ENCODE measurements at places on chromosomes 6 and 20.

GRCh38 chr6:88975369-88975768, 12.0 kb upstream of the RNGTT start:
- no peak for DNase-seq

DNA sequence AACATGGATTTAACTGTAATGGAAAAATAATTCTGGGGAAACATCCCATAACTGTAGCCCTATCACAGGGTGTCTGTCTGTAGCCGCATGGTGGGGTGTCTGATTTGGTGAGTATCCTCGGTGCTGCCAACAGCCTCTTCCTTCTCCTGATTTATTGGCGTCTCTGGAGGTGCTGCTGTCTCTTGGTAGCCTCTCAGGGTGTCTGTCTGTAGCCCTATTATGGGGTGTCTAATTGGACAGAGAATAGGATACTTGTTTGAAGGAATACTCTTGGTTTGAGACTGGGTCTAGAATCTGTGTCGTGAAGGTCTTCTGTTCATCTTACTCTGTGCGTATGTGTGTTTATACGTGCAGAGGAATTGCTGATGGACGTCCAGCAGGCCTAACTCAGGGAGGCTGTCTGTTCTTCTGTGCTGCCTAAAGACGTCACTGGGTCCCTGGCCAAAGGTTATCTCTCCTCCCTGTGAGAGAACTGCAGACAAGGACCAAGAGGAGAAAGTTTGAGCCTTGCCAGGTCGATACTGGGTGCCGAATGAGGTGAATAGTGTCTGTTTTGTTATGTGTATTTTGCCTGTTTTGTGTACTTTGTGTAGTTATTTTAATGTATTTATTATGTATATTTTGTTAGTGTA, 18.9 kb upstream of the AGPAT4 start:
- no peak for DNase-seq

DNA sequence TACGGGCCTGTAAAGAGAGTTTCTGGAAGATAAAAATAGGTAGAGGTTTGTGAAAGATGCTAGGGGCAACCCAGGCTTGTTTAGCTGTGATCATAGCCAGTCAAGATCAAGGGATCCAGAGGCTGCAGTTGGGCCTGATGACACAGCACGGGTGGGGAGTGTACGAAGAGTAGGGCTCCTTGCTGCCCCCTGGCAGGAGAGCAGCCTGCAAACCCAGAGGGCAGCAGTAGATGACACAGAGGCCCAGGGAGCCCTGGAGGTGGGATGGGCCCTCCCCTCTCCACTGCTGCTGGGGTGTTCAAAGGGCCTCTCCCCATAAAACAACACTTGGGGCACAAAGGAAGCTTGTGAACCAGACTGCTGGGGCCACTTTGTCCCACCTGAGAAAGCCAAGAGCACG, 47.2 kb downstream of the VEGFA start:
- DNase-seq = peak; percentile 72

DNA sequence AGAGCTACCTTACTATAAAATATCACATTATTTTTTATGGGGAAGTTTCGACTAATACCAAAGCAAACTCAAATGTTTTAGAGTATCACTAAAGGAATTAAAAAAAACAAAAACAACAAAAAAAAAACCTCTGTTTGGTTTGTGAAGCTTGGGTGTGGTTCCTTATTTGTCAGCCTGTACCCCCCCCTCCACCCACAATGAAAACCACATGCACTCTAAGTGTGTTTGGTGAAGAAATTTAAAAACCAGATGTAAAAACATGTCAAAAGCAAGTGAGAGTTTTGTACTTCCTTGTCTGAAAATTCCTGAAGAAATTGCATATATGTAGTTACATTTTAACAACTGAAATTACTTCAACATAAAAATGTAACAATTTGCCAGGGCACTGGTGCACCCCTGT, 3.1 kb downstream of the STK38 start:
- DNase-seq = no peak

- no peak for DNase-seq
These were observed 3.9 kb downstream of the RAB22A start for GRCh38 chr20:58313396-58313795.

GRCh38 chr6:90454836-90455427, 131.9 kb downstream of the MAP3K7 start:
- no peak for DNase-seq

DNA sequence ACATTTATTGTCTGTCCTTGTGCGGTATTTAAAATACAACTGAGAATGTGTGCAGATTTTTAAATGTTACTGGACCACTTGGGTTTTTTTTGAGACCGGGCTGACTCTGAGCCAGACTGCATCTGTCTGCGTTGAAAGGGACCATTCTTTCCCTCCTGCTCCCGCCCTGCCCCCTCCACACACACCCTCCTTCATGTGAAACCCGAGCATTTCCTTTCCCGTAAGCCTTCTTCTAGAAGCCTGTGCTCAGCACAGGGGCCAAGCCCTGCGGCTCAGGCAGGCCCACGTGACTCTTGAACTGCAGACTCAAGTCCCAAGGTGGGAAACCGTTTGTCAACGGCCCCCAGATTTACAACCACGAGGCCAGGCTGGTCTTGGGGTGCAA, 82.7 kb upstream of the FOXC1 start:
- DNase-seq = no peak

DNA sequence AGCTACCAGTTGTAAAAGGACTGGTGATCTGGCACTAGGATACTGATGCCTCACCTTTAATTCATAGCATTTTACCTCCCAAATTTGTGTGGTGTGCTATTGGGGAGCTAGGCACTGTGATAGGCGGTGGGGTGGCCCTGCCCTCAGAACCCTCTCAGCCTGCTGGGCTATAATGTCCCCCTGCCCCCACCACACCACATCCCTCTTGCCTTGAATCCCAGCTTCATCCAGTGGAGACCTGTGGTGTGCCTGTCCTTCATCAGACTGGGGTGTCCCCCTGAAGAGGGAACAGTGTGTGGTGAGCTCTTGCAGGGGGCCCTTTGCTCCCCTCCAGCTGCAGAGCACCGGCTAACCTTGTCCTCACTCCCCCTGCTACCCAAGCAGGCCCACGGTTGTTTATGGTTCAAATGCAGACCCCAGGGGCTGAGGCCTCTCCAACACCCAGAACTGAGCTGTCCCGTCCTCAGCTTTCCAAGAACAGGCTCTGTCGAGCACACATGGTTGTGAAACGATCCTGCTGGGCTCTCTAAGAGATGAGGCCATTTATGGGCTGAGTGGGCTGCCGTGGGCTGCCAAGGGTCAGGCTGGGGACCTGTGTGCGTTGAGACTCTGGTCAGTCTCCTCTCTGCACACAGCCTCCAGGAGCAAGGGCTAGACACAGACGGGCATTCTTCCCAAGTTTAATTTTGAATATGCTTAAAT, 26.9 kb upstream of the VEGFA start:
- DNase-seq = no peak

DNA sequence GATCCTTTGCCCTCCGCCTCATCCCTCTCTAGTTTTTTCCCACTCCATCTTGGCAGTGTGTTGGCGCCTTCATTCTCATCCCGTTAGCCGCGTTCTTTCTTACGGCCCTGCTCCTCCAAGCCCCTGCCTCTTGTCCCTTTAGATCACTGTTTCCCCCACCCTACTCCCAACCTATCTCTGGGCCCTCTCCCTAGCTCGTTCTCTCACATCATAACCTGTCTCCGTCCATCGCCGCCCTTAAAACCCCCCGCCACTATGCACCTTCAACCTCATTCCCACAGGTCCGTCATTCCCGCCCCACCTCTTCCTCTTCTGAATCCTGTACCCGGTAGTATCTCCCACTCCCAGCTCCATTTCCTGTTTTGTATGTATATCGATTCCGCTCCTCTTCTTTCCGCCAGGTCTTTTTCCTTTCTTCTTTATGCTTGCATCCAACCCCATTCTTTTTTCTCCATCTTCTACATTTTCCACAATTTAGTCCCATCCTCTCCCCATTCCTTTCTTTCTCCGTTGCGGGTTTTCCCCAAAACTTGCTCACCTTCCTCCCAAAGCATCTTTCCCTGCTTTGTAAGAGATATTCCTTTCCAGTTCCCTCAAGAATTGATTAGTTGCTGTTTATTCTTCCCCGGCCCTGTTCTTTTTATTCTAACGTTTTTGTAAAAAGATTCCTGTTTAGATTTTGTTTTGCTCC, 671 bp downstream of the EFHC1 start:
- no peak for DNase-seq

GRCh38 chr6:137767911-137768690, 99.0 kb upstream of the TNFAIP3 start:
- no peak for DNase-seq

- DNase-seq = no peak
These were observed 46.3 kb downstream of the NINL start for GRCh38 chr20:25538838-25539665.

DNA sequence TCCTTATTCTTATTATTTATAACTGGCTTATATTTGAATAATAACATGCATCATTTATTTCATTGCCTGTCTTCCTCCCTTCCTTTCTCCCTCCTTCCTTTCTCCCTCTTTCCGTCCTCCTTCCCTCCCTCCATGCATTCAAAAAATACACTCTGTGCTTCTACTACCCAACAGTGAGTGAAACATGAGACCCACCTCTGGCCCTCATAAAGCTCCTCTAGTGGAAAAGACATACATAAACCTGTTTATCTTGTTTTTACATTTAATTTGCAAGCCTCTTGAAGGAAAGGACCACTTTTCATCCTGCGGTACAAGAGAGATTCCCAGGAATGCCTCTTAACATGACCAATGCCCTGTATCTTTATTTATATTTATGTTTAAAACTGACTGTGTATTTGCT, 21.8 kb upstream of the ISM1 start:
- no peak for DNase-seq

GRCh38 chr6:42390228-42390934, 61.3 kb downstream of the TRERF1 start:
- no peak for DNase-seq

DNA sequence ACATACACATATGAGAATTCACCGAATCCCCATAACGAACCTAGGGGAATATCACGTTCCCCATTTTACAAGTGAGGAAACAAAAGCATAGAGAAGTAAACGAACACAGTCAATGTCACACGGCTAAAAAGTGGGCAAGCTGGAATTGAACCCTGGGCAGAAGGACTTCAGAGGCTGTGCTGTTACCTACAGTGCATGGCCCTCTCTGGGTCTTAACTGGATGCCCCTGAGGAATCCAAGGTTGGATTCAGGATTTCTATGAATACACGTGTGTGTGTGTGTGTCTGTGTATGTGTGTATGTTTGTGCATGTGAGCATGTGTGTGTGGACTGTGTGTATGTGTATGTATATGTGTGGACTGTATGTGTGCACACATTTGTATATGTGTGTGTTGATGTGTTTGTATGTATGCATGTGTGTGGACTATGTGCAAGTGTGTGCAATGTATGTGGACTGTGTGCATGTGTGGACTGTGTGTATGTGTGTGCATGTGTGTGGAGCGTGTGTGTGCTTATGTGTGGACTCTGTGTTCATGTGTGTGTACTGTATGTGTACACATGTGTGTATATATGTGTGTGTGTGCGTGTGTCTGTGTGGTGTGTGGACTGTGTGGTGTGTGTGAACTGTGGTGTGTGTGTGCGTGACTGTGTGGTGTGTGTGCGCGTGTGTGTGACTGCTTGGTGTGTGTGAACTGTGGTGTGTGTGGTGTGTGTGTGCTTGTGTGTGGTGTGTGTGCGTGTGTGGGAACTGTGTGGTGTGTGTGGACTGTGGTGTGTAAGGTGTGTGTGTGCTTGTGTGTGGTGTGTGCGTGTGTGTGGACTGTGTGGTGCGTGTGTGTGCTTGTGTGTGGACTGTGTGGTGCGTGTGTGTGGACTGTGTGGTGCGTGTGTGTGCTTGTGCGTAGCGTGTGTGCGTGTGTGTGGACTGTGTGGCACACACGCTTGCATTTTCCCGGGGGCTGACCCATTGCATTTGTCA, 49.0 kb downstream of the HNF4A start:
- DNase-seq = no peak

Data from 8988T (cell line).